ENCODE measurements at places on chromosomes 5 and 9. TPM values are rescaled to one million over a fixed set of nuclear protein-coding genes. Genes with fewer than 3 reads are reported as not detected.

Gene FBXL7
- not detected for total RNA-seq

Gene MSMP
- total RNA-seq: 0.88 TPM

Gene KCNIP1
- not detected for total RNA-seq

Gene HCN1
- not detected for total RNA-seq

Gene PRDM9
- total RNA-seq: not detected

Gene DPM2
- total RNA-seq: 65.1 TPM

Gene C9orf153
- total RNA-seq: 0.33 TPM

Gene TRIM36
- total RNA-seq: 0.12 TPM

Gene SLC34A3
- not detected for total RNA-seq

Gene IL13
- 231 TPM for total RNA-seq
